Ovary (tissue), 10 donors: ENCODE measurements at places on chromosomes 3 and 15.

GRCh38 chr3:38549082-38549481 is 52.9 kb downstream of the EXOG start:
- H3K27ac ChIP-seq = no peak overlapping the region
- H3K4me1 ChIP-seq = no peaks in the 10 kb centered on the region
- H3K27me3 ChIP-seq = no peaks in the 10 kb centered on the region
- no peaks in the 10 kb centered on the region for H3K36me3 ChIP-seq
- no peak overlapping the region for H3K4me3 ChIP-seq
- no peak for DNase-seq

GRCh38 chr3:143847787-143848631 is at the start of gene SLC9A9:
Gene SLC9A9, minus strand, starts transcription at chr3:143848468. Its CDS starts 146 bp downstream, at chr3:143848322.
- H3K27me3 ChIP-seq = no peaks in the 10 kb centered on the region

GRCh38 chr15:101440846-101441590 is 48.5 kb downstream of the PCSK6 start:
- DNase-seq = no peak
- no peak overlapping the region for H3K27ac ChIP-seq
- peaks cover 14% of the 10 kb centered on the region for H3K4me1 ChIP-seq
- H3K27me3 ChIP-seq = no peaks in the 10 kb centered on the region
- no peak overlapping the region for H3K4me3 ChIP-seq

DNA sequence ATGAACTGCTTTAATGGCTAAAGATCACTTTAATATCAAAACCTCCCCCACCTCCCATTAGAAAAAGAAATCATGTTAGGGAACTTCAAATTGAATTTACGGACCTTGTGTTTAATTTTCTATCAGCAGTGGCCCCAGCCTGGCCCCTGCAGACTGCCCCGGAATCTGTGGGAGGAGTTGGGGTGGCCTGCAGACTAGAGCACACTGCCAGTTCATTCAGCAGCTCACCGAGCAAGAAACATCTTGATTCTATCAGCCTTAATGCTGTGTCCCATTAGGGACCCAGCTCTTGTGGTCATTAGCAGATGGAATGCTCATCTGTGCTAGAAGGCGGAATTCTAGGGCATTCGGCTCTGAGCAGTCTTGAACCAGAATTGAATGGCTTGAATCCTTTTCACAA is 54.2 kb downstream of the FLNB start:
- H3K36me3 ChIP-seq = no peaks in the 10 kb centered on the region
- H3K27me3 ChIP-seq = no peaks in the 10 kb centered on the region
- H3K4me1 ChIP-seq = peaks cover 14% of the 10 kb centered on the region
- H3K4me3 ChIP-seq = no peak overlapping the region
- no peak for DNase-seq

GRCh38 chr3:148922467-148922866 is 57.4 kb downstream of the CPA3 start:
- DNase-seq = no peak
- no peaks in the 10 kb centered on the region for H3K27me3 ChIP-seq
- H3K4me1 ChIP-seq = no peaks in the 10 kb centered on the region
- H3K27ac ChIP-seq = no peak overlapping the region
- H3K4me3 ChIP-seq = no peak overlapping the region

DNA sequence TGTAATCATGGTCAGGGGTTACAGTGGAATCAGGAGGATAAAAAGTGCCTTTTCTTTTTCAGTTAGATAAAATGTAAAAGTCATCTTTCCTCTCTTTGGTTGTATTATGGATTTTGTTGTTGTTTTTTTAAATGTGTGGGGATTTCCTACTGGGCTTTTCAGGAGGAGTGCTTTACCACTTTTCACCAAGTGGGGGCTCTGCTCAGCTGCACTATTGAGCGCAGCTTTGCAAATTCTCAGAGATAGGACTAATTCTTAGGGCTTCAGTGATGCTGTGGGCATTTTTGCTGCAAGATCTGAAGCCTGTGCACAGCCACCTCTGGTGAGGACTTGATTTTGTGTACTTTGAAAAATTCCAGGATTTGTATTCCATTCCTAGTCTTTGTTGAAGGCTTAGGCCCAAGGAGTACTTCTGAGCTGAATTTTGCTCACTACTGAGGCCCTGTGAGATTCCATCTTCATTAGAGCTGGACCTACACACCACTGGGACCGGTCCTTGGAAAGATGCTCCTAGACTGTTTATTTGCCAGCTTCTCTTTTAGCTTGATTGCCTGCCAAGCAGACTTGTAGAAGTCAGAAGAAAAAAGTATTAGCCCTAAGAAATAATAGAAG is 7.5 kb downstream of the GNB5 start:
- no peak overlapping the region for H3K4me3 ChIP-seq
- H3K36me3 ChIP-seq = no peaks in the 10 kb centered on the region
- H3K4me1 ChIP-seq = peaks cover 16% of the 10 kb centered on the region
- H3K27me3 ChIP-seq = no peaks in the 10 kb centered on the region
- DNase-seq = peak; percentile 34

GRCh38 chr15:72809329-72809728 is 25.8 kb upstream of the ADPGK start:
- no peaks in the 10 kb centered on the region for H3K36me3 ChIP-seq
- DNase-seq = no peak
- H3K4me3 ChIP-seq = no peak overlapping the region
- no peak overlapping the region for H3K27ac ChIP-seq
- no peaks in the 10 kb centered on the region for H3K27me3 ChIP-seq

DNA sequence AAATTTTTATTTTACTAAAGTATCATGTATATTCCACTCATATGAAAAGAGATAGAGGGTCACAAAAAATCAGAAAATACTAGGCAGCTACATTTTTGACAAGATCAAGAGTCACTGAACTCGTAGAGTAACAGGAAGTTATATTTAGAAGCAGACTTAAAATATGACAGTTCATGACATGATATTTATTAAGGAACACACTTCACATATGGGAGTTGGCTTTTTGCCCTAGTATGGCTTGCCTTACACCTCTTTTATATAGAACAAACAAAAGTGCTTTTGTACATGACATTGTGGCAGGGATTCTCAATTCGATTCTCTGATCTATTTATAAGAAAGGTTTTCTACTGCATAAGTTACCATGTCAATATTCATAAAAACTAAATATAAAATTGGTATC is 80.1 kb upstream of the GBE1 start:
- DNase-seq = no peak
- H3K4me1 ChIP-seq = no peaks in the 10 kb centered on the region
- no peaks in the 10 kb centered on the region for H3K36me3 ChIP-seq
- H3K4me3 ChIP-seq = no peak overlapping the region
- H3K27me3 ChIP-seq = no peaks in the 10 kb centered on the region
- no peak overlapping the region for H3K27ac ChIP-seq

- no peaks in the 10 kb centered on the region for H3K4me1 ChIP-seq
- no peak overlapping the region for H3K27ac ChIP-seq
- DNase-seq = no peak
- H3K36me3 ChIP-seq = no peaks in the 10 kb centered on the region
- no peaks in the 10 kb centered on the region for H3K27me3 ChIP-seq
- H3K4me3 ChIP-seq = no peak overlapping the region
These were observed 19.3 kb downstream of the CCDC13 start for GRCh38 chr3:42753757-42754156.

DNA sequence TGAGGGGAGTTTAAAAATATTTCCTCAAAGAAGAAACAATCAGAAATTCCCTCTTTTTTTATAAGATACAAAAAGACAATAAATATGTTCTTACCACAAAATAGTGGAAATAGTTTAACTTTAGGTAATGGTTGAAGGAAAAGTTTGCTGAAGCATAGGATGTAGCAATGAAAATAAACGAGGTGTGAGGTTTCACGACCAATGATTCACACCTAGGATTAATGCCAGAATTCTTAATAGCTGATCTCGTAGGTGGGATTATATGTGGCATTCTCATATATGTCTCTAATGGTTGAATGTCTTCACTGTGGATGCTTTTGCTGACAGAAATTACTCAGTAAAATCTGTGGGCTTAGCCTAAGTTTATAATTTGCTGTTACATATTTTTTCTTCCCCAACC is 467.7 kb downstream of the FGF12 start:
- H3K36me3 ChIP-seq = no peaks in the 10 kb centered on the region
- H3K4me1 ChIP-seq = no peaks in the 10 kb centered on the region
- no peak for DNase-seq

DNA sequence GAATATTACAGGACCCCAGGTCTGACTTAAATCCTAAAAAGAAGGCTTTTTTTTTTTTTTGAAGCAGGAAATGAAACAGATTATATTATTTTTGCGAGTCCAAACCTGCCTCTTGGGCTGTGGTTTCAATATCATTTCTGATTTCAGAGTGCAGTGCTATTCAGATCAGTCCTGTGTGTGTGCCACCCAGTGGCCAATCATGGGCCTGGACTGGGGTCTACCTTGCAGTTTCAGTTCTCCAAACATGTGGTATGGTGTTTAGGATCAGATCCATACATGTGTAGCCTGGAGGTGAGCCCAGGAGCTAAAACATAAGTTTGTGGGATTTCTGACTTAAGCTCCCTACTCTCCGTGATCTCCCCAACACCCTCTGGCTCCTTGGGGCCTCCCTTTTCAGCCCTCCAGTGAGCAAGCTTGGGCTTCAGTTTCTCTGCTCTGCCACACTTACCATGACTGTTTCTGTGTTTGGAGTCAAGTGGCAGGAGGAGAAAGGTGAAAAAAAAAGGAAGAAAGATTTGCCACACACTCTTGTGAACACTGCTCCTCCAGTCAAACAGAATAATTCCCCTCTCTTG is 12.1 kb upstream of the THSD4 start:
- no peaks in the 10 kb centered on the region for H3K4me1 ChIP-seq
- no peak overlapping the region for H3K27ac ChIP-seq
- DNase-seq = no peak

DNA sequence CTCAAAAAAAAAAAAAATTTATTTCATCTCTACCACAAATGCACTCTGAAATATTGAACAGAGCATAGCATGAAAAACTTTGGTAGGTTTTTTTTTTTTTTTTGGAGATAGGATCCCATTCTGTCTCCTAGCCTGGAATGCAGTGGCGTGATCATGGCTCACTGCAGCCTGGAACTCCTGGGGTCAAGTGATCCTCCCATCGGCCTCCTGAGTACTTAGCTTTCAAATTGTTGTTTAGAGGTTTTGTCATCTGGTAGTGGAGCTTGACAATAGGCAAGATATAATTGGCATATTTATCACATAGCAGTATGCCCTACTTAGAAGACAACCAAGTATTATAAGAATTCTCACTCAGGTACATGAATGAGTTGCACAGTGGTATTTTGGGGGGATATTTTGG is 234.2 kb upstream of the ST8SIA2 start:
- no peaks in the 10 kb centered on the region for H3K27me3 ChIP-seq
- H3K36me3 ChIP-seq = no peaks in the 10 kb centered on the region
- H3K4me1 ChIP-seq = no peaks in the 10 kb centered on the region
- no peak overlapping the region for H3K27ac ChIP-seq

- DNase-seq = no peak
- no peaks in the 10 kb centered on the region for H3K27me3 ChIP-seq
- no peak overlapping the region for H3K27ac ChIP-seq
- no peaks in the 10 kb centered on the region for H3K36me3 ChIP-seq
These were observed 234.6 kb downstream of the RAP2B start for GRCh38 chr3:153396581-153396980.

DNA sequence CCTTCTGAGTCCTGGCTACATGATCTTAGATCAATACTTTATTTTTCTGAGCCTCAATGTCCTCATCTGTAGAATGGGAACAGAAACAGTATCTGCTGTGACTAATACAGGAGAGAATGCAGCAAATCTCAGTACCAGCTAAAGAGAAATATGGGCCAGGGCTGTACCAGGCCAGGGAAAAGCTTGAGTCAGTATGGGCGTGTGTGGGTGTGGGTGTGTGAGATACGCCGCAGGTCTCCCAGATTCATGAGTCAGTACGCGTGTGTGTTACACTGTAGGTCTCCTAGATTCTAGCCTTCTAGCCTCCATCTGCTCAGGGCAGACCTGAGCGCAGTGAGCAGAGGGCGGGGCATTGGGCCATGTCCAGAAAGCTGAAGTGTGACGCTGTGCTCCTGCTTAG is 15.2 kb downstream of the GNAI2 start:
- H3K4me3 ChIP-seq = no peak overlapping the region
- H3K4me1 ChIP-seq = peaks cover 21% of the 10 kb centered on the region
- no peak overlapping the region for H3K27ac ChIP-seq
- H3K27me3 ChIP-seq = no peaks in the 10 kb centered on the region
- H3K36me3 ChIP-seq = no peaks in the 10 kb centered on the region

GRCh38 chr3:101333883-101334282 is 13.5 kb upstream of the IMPG2 start:
- no peak overlapping the region for H3K27ac ChIP-seq
- H3K27me3 ChIP-seq = no peaks in the 10 kb centered on the region
- H3K4me3 ChIP-seq = no peak overlapping the region

DNA sequence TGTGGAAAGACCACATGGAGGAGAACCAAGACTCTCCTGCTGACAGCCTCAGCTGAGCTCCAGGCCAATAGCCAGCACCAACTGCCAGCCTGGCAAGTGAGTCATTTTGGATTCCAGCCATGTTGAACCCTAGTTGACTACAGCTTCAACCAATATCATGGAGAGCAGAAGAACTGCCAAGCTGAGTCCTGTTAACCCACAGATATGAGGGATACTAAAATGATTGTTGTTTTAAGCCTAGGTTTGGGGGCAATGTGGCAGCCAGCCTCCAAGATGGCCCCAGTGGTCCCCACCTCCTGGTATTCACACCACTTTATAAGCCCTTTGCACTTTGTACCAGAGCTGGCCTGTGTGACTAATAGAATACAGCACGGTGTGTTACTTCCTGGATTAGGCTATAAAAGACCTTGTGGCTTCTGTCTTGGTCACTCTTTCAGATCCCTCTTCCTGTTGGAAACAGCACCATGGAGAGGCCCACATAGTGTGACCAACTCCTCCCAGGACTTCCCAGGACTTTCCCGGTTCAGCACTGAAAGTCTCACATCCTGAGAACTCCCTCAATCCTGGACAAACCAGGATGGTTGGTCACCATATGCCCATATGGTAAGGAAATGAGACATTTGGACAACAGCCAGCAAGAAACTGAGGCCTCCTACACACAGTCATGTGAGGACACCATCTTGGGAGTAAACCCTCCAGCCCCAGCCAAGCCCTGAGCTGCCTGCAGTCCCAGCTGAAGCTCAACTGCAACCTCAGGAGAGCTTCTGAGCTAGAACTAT is 32.4 kb upstream of the CDV3 start:
- no peak overlapping the region for H3K4me3 ChIP-seq
- H3K27ac ChIP-seq = no peak overlapping the region
- H3K4me1 ChIP-seq = peaks cover 6% of the 10 kb centered on the region
- H3K27me3 ChIP-seq = no peaks in the 10 kb centered on the region
- H3K36me3 ChIP-seq = no peaks in the 10 kb centered on the region

DNA sequence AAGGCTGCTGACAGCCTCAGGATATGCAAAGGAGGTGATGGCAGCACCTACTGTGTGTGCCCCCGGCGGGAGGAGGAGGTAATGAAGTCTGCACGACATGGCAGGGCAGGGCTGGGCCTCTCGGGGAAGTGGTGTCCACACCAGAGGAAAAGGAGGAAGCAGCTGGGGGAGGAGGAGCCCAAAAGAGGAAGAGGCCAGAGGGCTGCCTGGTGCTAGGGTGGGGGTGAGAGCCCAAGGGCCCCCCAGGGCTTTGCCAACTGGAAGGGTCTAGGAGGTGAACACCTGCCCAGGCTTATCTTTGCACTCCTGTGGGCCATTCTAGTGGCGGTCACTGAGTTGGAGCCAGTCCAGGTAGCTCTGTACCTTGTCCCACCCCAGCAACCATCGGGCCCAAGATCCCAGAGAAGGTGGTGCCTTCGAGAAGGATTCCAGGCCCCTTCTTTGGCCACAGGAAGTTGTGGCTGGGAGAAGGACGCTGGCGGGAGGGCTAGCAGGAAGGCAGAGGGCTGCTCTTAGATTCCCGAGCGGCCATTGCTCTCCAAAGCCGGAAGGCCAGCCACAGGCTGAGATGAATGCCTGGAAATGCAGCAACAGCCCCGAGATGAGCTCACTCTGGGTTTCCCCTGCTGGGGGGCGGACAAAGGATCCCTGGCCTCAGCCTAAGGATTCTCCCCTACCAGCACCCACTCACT is 7.0 kb downstream of the GNAI2 start:
- H3K4me1 ChIP-seq = peaks cover 23% of the 10 kb centered on the region
- no peaks in the 10 kb centered on the region for H3K27me3 ChIP-seq
- no peak for DNase-seq
- no peak overlapping the region for H3K4me3 ChIP-seq
- H3K27ac ChIP-seq = peak overlapping the region; percentile 52
